ENCODE measurements at places on chromosomes 11 and 22.

DNA sequence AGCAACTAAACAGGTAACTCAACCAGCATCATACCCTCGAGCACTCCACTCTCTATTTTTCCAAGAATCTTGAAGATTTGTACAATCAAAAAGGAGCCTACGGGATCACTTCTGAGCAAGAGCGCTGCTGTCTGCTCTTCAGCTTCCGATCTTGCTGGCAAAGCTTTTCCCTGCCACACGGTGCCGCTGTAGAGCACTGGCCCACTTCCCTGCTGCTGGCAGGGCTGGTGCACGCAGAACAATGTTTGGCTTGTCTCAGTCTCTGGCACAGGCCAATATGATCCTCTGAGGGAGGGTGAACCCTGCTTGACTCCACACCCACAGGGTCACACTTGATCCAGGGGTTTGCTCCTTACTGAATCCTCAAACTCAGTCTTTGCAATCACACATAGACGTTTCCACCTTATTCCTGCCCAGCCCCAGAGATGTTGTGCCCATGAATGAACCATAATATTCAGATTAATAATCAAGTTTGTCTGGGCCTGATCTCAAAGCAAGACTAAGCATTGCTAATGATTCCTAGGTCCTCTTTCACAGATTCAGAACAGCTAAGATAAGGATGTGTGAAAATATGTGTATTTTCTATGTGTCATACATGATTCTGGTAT, 536.6 kb downstream of the SOX6 start:
- DNase-seq, result peak; percentile 4

DNA sequence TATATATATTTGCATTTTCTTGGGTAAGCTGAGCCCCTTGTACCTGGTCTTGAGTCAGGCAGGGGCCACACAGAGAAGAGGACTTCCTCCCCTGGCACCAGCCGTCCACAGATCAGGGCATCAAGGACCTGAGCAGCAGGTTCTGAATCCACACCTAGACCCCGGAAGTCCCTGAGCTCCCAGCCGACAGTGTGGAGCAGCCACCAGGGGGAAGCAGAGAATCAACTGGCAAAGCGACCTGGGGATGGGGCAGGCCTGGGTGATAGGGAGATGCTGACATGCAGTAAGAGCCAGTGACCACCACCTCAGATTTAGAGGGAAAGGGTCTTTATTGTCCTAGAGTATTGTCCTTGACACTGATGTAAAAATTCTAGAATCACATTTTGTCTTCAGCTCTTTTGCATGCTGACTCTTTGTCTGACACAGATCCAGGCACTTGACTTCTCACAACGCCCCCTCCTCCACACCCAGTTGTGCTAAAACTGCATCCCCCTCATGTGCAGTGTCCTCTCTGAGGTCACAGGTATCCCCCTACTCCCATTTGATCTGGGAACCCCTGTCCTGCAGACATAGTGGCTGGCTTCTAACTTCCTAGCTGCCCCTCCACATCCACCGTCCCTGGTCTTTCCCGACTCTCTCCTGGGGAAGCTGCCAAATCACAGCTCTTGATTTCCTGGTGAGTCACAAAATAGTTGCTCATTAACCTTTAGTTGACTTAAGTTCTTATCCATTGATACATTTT, 109.3 kb downstream of the GGTLC2 start:
- peak; percentile 69 for DNase-seq

DNA sequence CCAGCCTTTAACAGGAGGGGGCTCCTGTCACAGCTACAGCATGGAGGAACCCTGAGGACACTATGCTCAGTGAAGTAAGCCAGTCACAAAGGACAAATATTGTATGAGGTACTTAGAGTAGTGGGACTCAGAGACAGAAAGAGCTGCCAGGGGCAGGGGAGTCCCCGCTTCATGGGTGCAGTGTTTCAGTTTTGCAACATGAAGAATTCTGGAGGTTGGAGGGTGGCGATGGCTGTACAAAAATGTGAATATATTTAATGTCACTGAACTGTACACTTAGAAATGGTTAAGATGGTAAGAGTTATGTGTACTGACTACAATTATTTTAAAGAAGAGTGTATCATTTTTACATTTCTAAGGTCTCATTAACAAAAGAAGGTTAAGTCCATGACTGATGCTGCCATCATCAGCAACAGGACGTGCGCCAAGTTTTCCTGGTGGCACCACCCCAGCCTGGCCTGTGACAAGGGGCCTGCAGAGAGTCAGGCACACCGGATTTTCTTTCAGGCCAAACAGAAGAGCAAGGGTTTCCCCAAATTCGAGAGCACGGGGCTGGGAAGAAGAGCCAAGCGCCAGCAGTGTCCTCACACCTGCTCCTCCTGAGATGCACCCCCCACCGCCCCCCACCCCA, 22.1 kb downstream of the YPEL1 start:
- DNase-seq, result no peak

GRCh38 chr11:45484326-45484883, 181.0 kb downstream of the CHST1 start:
- DNase-seq, result no peak

DNA sequence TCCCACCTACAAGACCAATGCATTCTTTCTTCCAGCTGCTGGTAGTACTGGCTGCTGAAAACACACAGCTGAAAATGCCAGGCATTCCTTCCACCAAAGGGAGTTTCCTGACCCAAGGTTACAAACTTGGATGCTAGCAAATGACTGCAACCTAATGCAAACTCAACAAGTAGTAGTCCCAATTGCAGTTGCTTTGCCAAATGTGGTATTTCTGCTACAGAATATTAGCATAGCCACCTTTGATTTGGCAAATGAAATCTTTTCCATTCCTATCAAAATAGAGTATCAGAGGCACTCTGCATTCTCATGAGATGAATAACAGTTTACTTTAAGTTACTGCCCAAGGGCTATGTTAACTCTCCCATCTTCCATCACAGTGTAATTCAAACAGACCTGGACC, 172.0 kb upstream of the ARHGAP42 start:
- no peak for DNase-seq

DNA sequence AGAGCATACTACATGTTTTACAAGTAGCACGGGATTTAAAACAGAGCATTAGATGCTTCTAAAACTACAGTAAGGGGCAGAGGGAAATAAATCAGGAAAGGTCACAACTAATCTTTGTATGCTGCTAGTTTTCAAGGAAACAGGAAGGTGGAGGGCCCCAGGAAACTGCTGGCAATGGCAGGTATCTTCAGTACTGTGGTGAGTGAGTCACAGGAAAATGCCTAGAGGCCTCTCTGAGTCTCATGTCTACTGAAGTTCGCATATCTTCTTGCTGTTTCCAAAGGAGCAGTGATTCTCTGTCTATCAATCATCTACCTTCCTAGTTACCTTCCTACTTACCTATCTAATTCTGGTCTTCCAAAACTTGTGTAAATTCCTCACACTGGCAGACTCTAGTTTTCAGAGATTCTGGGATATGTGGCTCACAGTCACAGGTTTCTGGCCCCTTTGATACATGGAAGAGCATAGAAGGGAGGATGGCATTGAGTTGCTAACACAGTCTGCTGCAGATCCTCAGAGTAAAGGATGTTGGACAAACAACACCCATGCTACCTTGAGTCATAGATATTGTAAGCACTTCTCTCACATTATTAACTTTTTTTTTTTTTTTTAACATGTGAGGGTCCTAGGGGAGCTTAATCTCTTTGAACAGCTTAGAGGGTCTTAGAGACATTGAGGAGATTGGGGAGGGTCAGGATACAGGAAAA, 58.8 kb upstream of the SYN3 start:
- no peak for DNase-seq

- DNase-seq, result no peak
Observed at GRCh38 chr11:65440831-65441499, 18.4 kb downstream of the NEAT1 start.

DNA sequence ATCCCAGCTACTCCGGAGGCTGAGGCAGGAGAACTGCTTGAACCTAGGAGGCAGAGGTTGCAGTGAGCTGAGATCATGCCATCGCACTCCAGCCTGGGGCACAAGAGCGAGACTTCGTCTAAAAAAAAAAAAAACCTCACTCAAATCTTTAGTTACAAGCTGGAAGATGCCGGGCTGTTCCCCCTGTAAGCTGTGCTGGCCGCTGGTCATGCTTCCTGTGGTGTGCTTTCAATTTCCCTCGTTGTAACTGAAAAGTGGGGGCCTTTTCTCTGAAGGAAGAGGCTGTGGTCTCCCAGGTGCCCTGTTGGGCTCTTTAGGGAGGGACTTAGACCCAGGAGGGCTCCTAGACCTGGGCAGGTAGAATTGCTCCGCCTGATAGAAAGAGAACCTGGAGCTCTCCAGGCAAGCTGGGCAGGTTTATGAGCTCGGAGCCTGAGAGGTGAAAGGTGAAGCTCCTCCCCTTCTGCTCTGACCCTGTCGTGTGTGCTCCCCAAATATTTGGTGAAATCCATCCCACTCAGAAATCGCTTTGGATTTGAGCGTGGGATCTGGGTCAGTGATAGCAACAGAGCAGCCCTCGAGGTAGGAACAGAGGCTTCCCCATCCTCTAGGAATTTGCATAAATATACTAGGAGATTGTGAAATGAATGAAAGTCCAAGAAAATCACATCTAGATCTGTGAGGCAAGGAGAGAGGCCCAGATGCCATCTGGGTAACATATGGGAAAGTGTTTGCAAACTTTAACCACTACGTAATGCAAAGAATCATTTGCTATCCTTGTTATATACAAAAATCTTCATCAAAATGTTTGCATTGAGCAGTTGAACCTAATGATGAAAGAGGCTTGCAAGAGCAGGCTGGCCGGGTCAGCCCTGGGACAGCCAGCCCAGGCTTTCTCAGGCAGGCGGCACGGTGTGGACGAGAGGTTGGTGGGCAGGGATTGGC, 154.3 kb downstream of the FBXO7 start:
- no peak for DNase-seq

- no peak for DNase-seq
Observed at GRCh38 chr22:26767351-26768155, 110.2 kb downstream of the MIAT start.

- no peak for DNase-seq
Observed at GRCh38 chr22:47943729-47944700, 1181.6 kb downstream of the TBC1D22A start.

DNA sequence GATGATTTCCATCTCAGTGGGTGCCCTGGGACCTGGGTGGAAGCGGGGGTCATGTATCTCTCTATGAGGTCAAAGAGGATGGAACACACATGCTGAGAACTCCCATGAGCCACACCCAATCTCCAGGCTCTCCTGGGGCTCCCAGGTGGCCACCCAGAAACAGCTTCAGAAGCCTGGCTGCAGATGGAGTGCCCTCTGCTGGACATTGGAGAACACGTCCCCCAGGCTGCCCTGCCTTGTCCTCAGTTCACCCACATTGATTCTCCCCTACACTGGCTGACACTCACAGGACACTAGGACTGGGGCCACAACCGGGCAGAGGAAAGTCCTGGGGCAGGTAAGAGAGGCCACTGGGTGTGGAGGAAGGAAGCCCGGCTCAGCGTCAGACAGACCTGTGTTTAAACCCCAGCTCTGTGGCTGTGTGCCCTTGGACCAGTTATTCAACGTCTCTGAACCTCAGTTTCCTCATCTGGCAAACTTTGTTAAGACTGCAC, 4.5 kb upstream of the NOL12 start:
- peak; percentile 70 for DNase-seq

DNA sequence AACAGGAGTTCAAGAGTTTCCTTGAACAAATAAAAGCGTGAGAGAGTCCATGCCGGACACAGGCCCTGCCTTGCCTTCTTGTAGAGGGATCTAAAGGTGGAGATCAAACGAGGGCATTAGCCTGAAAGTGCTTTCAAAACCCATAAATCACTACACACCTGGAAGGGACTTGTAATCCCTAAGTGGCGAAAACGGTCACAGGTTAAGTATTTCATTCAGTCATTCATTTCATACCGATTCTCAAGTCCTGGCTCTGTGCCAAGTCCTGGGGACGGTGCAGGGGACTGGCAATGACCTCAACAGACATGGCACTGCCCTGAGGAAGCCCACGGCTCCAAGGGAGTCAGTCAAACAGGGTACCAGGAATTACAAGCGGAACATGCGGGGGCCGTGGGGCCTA, 26.6 kb downstream of the ELFN2 start:
- no peak for DNase-seq

GRCh38 chr22:41517172-41518047, 26.9 kb downstream of the POLR3H start:
- DNase-seq, result peak; percentile 37

- DNase-seq, result no peak
Observed at GRCh38 chr11:122337704-122338103, 221.7 kb upstream of the BLID start.

DNA sequence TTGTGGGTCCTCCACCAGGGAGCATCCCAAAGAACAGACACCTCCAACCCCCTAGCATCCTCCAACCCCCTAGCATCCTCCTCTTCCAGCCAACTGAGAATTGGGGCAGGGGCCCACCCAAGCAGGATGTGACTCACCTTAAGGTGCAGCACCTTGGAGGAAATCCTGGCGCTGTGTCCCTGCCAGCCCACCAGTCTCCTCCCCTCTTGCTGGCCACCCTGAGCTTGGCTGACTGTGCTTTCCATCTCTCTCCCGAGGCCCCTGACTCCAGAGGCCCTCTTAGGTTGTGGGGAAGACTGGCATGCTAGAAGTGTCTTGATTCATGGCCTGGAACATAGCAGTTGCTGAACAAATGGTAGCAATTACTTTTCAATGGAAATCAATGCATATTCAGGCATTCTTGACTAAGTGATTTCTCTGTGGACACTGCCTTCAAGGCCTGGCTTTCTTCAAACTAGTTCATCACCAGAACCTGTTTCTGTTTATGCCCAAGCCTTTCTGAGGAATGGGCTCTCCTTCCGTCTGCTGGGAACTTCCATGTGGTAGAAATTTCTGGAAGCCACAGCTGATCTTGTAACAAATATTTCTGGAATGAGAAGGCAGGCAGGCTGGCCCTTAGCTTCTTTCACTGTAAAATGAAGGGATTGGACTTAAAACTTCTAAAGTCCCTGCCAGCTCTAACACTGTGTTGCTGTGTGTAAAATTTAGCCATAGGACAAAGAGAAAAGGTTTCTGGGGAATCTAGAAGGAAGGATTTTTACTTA, 60.5 kb downstream of the CEP164 start:
- DNase-seq, result no peak

- no peak for DNase-seq
Observed at GRCh38 chr22:20624161-20624616, 116.8 kb downstream of the MED15 start.

- no peak for DNase-seq
Observed at GRCh38 chr22:20282901-20283673, 15.0 kb upstream of the RTN4R start.

GRCh38 chr22:26553056-26553752, 36.7 kb downstream of the TPST2 start:
- DNase-seq, result no peak

GRCh38 chr22:19991645-19992451, 24.8 kb downstream of the ARVCF start:
- DNase-seq, result no peak

GRCh38 chr11:8201644-8202365, 33.0 kb upstream of the RIC3 start:
- no peak for DNase-seq

DNA sequence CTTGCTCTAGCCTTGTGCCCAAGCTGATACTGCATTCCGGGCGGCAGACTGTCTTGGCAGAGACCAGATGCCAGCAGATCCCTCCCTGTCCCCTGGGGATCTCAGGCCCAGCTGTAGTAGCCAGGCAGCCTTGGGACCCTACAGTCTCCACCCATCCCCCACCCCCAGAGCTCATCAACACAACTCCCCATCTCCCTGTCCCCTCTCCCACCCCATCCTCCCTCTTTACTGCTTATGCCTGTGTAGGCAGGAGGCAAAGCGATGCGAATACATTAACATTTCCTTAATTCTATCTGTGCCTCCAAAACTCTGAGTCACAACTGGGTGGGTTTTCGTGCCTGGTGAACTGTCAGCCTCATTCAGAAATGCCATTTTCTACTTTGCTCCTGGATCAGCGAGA, 547.6 kb downstream of the BUD13 start:
- no peak for DNase-seq

GRCh38 chr11:16936643-16937042, 77.6 kb downstream of the PLEKHA7 start:
- no peak for DNase-seq

- DNase-seq, result no peak
Observed at GRCh38 chr11:12199231-12199948, 89.0 kb downstream of the MICAL2 start.
